Karpas-422 (cell line): ENCODE measurements at places on chromosomes 2 and 18. TPM values are rescaled to one million over a fixed set of nuclear protein-coding genes. Genes with fewer than 3 reads are reported as not detected.

DNA sequence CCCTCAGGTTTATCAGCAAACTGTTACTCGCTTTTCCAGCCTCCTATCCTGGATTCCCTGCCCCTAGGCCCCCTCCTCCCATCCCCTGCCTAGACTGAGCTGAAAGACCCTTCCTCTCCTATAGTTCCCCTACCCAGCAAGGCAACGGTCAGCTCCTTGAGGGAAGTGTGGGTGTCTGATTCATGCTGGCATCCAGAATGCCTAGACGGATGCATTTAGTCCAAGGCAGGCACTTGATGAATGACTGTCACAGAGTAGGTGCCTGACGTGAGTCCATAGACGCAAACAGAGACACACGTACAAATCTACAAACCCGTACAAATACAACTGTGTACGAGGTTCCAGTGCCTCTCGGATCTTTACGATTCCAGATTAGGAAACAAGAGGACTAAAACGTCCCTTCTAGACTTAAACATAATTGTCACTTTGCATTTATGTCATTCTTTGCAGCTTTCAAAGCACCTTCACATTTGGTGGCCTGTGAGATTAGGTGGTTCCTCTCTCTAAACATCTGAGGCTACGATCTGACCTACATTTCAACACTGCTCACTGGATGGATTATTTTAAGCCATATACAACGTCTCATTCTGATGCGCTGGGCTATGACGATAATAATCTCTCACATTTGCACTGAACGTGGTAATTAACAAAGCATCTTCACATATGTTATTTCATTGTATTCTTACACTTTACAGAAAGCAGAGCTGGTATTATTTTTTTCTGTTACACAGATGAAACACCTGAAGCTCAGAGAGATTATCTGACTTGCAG lies 36.7 kb downstream of the DNMT3A start:
- peaks cover 50% of the 10 kb centered on the region for H3K4me1 ChIP-seq
- no peak overlapping the region for H3K27ac ChIP-seq
- H3K27me3 ChIP-seq = no peaks in the 10 kb centered on the region; the same call in 1 of the 2 replicates
- H3K36me3 ChIP-seq = no peaks in the 10 kb centered on the region
- no peak overlapping the region for H3K4me3 ChIP-seq

GRCh38 chr2:178478439-178479274 lies at the start of gene FKBP7:
FKBP7 (minus strand) TSS chr2:178478600; CDS start chr2:178478499, 101 bp downstream.
- H3K27ac ChIP-seq = peak within 1 kb of the TSS; percentile 84
- no peaks in the 10 kb centered on the region for H3K36me3 ChIP-seq
- no peaks in the 10 kb centered on the region for H3K27me3 ChIP-seq

GRCh38 chr18:3450012-3450798 lies at the start of gene TGIF1:
TGIF1 (plus strand) TSS chr18:3450172; CDS start chr18:3450490, 318 bp downstream.
- H3K36me3 ChIP-seq = peaks cover 4% of the 10 kb centered on the region; the same call in 1 of the 2 replicates
- H3K4me1 ChIP-seq = peaks cover 50% of the 10 kb centered on the region
- peak within 1 kb of the TSS; percentile 97 for H3K4me3 ChIP-seq
- peak within 1 kb of the TSS; percentile 89 for H3K27ac ChIP-seq
- no peaks in the 10 kb centered on the region for H3K27me3 ChIP-seq
- peak; percentile 83 for DNase-seq

KIF3C gene
- total RNA-seq = 0.90 and 1.2 TPM in 2 replicates

DNA sequence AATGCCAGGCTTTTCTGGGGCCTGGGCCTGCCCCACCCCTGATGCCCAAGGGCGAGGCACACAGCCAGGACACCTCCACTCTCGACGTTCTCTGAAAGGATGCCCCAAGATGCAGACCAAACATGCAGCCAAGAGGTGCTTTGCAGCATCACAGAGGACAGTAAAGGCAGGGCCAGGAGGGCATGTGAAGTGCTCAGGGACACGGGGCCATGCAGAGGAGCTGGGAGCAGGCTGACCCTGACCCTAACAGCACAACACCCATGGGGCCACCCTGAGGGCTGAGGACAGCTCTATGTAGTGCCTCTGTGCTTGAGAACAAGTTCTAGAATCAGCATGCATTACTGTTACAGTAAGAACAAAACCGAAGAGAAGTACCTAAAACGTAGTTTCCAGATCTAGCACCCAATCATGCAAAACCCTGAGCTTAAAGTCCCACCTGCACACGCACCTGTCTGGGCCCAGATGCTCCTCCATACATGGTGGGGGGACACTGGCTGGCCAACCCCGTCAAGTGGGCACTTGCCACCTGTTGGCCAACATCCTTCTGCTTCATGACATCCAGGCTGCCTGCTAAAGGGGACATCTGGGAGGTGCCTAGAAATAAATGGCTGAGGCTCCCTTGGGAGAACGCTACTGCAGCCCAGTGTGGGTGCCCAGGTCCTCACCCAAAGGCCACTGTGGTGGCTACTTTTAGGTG lies 15.4 kb downstream of the HS6ST1 start:
- H3K4me3 ChIP-seq = no peak overlapping the region
- DNase-seq = no peak
- no peak overlapping the region for H3K27ac ChIP-seq
- H3K27me3 ChIP-seq = no peaks in the 10 kb centered on the region
- no peaks in the 10 kb centered on the region for H3K36me3 ChIP-seq
